ENCODE measurements at places on chromosomes 12 and 14. TPM values are rescaled to one million over a fixed set of nuclear protein-coding genes. Genes with fewer than 3 reads are reported as not detected.
A peak's percentile ranks its signal among the peaks of the same experiment; 100 is the strongest.

DNA sequence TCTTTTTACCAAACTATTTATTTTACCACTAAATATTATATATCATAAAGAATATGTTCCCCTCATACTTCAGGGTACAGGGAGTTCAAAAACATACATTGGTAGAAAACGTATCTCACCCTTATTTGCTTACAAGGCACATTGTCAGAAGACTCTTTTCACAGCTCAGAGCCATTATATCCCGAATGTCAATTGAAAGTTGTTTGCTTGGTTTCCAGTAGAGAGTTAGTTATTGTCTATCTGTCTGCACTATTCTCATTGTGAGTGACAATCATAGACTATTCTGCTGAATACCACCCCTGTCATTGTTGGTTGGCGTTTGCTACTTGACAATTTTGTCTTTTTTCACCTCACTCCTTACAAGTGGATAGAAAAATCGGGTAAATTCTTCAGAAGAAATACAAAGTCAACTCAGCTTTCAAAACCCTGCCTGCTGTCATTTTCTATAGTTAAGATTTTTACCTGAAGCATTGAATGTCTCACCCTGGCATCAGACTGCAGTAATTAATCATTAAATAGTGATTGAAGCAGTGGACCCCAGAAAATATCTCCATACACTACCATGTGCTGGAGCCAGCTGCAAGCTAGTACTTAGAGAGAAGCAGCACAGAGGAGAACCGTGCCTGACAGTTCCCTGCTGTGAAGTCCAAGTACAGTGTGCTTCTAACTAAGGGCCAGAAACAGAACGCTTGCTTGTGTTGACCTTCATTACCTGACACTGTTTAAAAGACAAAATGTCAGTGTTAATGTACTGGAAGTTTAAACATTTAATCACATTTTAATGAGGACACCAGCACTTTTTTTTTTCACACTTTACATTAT, 510.6 kb downstream of the RERGL start:
- DNase-seq = no peak

GRCh38 chr12:228846-229200, 14.9 kb upstream of the SLC6A12 start:
- DNase-seq = no peak

C12orf50 gene
- total RNA-seq = 0.14 TPM

GRCh38 chr14:75702616-75703261, 41.7 kb downstream of the TTLL5 start:
- no peak for DNase-seq

DNA sequence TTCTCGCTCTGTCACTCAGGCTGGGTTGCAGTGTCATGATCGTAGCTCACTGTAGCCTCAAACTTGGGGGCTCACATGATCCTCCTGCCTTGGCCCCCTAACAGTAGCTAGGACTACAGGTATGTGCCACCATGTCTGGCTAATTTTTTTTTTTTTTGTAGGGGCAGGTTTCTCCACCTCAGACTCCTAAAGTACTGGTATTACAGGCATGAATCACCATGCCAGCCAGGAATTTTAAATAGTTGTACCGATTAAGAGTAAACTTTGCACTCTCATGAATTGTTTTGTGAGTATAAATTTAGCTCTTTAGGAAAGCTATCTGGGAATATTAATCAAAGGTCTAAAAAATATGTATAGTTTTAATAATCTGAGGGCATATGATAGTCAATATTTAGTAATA, 25.5 kb downstream of the YEATS4 start:
- no peak for DNase-seq

DNA sequence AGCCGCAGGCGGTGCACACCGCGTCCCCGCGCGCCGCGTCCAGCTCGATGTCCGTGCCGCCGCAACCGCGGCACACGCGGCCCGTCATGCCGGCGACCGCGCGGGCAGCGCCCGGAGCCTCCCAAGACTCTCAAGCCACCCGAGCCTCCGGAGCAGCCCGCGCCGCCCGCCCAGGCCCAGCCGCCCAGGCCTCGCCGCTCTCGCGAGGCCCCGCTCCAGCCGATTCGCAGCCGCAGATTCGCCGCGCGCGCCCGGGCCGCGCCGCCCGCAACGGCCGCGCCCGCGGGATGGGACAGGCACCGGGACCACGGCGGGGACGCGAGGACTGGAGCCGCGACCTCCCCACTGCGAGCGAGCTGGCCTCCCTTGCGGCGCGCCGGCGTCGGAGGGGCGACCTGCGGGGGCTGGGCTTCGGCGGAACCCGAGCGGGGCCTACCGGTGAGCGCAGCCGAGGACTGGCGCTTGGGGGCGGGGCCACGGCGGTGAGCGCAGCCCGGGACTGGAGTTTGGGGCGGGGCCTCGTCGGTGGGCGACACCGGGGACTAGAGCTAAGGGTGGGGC, at the start of gene BRF1:
Gene BRF1, minus strand, starts transcription at position 460 of the 561 bp plus-strand sequence. Its CDS starts 372 bp downstream, at position 88.
- DNase-seq = peak; percentile 99

KRT72 gene
- 11.4 TPM for total RNA-seq

HSPB8 gene
- not detected for total RNA-seq

- DNase-seq = no peak
Measured at GRCh38 chr14:40122968-40123648, 690.9 kb upstream of the FBXO33 start.

HVCN1 gene
- 21.2 TPM for total RNA-seq

SLIRP gene
- 55.0 TPM for total RNA-seq

DNA sequence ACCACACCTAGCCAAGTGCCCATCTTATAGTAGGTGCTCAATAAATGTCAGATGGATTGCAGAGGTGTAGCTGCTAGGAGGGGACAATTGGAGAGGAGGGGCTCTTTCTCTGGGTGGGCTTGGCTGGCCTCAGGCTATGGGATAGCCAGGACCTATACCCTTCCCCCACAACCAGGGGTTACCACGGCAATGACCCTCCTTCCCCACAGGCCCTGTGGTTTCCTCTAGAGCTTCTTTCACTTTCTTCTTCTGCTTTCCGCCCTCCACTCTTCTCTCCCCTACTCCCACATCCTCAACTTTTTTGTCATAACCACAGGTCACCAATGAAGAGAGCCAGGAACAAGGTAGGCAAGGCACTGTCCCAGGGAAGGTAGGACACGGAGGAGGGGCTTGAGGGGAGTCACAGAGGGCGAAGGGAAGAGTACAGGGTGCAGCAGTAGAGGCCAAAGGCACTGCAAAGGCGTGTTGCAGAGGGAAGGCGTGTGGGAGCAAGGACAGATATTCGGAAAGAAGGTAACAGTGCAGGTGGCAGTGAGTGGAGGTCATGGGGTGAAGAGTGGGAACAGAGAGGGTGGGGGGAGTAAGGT, 1.9 kb upstream of the ITGB7 start:
- no peak for DNase-seq
